Stimulated activated CD8-positive, alpha-beta memory T cell treated with anti-CD3 and anti-CD28 coated beads, Interleukin-12 subunit alpha, Interleukin-12 subunit beta, amount 100 ng/mL, for 1 hour (primary cell): ENCODE measurements at places on chromosomes 4 and X.

- no peak for DNase-seq
Observed at GRCh38 chrX:122363112-122363795, 820.8 kb upstream of the GRIA3 start.

DNA sequence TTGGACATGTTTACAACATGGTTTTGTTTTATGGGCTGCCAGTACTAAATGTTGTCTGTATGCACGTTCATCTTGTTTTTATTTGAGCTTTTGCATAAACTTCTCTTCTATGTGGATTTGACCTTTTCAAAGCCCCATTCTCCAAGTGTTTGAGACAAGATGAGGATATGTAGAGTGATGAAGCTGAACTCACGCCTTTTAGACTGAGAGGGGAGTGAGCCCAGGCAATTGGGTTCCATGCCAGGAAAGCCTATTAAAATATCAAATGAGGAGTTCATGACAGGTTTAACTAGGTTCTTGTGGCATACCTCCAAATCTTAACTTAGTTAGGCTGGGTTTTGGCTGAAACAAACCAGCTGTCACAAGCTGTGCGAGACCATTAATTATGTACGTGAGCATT is 170.4 kb upstream of the LDB2 start:
- DNase-seq = no peak

DNA sequence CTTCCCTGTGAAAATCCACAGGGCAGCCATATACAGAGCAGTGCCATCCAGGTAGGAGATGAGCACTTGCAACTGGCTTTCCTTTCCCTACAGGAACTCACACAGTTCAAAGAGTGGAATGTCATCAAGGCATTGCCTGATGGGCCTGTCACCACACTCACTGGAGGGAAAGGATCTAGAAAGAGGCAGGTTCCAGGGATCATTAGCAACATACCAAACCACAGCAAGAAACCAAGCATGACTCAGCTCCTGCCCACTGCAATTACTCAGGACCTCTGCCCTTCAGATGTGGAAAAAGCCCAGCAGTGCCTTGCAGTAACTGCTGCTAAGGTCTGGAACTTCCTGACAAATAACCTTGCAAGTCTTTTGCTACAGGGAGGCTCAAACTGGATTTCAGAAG is 101.2 kb downstream of the ZNF674 start:
- no peak for DNase-seq

DNA sequence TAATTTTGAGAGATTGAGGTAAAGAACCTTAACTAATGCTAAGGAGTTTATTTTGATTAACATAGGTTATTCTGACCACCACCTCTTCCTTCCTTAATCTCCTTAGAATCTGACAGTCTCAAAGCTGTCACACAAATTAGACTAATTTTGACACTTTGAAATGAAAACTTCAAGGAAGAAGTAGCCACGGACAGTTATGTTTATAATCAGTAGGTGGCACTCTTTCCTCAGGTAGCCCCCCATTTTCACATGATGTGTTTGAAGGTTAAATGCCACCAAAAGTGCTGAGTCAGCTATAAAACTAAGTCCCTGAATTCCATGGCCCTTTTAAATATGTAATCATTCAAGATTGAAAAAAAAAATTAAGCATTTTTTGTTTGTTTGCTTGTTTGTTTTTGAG is 22.4 kb downstream of the TMEM33 start:
- DNase-seq = no peak
